Upper lobe of left lung (tissue), 6 donors: ENCODE measurements at places on chromosomes 1 and 21. TPM values are rescaled to one million over a fixed set of nuclear protein-coding genes. Genes with fewer than 3 reads are reported as not detected.

Gene LBR
- total RNA-seq = 32.8 TPM

Gene OR2T8
- not detected for total RNA-seq

DNA sequence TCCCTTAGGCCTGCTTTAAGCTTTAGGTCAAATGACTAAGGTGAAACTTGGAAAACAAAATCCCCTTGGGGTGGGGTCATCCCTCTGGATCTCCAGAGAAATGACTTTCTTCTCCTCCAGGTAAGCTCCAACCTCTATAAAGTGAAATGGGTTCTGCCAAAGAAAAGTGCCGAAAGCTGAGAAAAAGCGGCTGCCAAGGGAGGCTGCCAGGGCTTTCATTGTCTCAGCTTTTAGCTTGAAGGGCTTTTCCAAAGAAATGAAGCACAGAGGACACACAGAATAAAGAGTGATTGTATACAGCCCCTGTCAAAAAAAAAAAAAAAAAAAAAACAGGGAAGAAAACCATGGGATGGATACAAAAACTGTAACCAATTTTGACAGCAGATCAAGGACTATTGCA is 126.9 kb downstream of the TGFBR3 start:
- DNase-seq = no peak

DNA sequence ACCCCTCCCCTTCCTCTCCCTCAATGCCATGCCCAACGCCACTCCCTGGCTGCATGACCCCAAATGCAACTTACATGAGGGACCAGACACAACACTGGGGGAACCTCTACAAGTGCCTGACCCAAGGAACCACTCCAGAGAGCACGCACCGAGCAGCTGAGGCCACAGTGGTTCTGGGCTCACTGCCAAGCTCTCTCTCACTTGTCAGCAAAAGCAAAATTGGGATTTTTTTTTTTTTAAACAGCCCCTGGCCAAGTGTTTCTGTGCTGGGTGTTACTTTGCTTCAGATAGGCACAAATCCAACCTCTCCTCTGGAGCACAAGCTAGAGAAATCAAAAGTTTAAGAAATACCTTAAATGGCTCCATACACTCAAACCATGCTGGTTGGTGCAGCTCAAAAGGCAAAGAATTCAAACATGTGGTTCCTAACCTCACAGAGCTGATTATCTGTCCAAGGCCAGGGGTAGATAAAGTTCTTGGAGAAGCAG is 363.0 kb downstream of the SETD4 start:
- DNase-seq = peak; percentile 68

DNA sequence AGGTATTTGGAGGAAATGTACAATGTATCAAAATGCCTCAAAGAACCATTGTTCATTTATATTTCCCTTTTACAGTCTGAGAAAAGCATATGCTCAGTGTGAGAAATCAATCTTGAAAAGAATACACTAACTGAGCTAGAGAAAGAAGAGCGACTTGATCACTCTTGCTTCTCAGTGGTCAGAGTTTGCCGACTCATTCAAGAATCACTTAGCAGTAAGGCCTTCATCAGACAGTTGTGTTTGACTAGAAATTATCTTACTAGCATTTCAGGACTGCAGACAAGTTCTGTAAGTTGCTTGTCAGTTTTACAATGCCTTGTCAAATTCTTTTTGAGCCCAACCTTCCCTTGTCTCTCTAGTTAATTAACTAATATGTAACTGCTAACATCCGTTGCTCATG is 12.9 kb downstream of the RGS18 start:
- no peak for DNase-seq

GRCh38 chr1:223331301-223331700 is 32.7 kb downstream of the SUSD4 start:
- no peak for DNase-seq

DNA sequence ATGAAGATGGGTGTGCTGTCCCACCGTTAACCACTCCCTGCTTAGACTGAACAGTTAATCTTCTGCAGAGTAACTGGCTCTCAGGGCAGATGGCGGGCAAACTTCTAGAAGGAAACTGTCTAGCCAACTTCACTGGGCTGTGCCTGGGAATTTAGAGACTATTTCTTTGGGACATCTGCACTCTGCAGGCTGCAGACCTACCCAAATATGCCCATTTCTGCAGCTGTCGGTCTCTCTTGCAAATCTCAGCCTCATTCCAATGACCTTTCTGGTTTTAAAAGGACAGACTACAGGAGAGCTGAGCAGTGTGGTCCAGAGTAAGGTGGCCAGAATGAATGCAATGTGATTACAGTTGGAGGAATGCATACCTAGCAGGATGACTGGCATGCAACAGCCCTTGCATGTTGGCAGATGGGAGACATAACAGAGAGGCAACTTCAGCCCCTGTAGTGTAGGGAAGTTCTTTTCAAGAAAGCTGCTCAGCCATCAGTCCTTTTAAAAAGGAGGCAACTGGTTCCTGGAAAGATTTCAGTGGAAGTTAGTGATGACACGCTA is 26.3 kb upstream of the IL20 start:
- no peak for DNase-seq

DNA sequence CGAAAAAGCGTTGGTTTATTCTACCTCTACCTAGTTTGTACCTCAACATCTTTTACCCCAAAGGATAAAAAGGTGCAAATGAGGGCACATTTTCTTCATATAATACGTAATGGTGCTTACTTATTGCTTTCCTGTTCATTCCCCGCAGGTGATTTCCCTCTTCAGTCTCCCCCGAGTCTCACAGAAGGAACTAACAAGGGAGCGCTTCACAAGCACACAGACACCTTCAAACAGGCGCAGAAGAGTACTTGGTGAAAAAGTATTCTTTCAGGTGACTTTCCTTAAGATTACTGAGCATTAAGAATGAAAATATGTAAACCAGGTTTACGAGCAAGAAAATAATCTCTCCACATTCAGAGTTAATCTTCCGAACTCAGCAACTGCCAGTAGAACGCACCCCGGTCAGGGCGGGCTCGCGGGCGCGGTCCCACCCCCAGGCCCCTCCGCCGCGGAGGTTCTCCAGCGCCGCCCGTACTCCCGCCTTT is 511 bp upstream of the RABGAP1L start:
- DNase-seq = no peak

- DNase-seq = no peak
Observed at GRCh38 chr1:3607703-3608065, 3.6 kb downstream of the MEGF6 start.

- no peak for DNase-seq
Observed at GRCh38 chr1:111563619-111564018, 56.0 kb upstream of the RAP1A start.

DNA sequence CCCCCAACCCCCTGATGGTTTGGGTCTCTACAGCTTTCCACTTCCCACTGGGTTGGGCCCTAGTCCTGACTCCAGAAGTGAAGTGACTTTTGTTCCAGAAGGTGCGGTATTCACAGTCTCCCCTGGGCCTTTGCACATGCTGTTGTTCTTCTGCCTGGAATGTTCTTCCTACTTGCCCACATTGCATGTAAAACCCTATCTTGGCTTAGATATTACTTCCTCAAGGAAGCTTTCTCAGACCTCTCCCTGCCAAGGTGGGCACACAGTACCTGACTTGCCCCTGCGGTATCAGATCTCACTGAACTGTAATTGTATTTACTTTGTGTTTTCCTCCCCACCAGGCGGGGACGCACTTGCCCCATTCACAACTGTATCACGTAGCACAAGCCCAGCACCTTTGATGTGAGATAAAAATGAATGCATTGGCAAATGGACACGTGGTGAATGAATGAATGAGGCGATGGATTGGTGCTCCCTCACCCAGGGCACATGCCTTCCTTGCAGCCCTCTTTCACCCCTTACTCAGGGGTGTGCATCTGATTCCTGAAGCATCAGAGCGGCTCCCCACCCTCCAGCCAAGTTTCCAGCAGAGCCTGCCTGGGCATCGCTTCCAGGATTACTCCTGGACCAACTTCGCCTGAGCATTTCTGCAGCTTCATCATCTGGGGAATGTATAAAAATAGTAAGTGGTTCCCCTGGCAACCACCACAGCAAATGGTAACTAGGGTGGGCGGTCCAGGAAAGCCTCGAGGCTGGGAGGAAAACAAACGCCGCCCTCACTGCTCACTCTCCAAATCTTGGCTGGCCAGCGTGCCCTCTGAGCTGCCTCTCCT is 19.8 kb downstream of the NENF start:
- no peak for DNase-seq

DNA sequence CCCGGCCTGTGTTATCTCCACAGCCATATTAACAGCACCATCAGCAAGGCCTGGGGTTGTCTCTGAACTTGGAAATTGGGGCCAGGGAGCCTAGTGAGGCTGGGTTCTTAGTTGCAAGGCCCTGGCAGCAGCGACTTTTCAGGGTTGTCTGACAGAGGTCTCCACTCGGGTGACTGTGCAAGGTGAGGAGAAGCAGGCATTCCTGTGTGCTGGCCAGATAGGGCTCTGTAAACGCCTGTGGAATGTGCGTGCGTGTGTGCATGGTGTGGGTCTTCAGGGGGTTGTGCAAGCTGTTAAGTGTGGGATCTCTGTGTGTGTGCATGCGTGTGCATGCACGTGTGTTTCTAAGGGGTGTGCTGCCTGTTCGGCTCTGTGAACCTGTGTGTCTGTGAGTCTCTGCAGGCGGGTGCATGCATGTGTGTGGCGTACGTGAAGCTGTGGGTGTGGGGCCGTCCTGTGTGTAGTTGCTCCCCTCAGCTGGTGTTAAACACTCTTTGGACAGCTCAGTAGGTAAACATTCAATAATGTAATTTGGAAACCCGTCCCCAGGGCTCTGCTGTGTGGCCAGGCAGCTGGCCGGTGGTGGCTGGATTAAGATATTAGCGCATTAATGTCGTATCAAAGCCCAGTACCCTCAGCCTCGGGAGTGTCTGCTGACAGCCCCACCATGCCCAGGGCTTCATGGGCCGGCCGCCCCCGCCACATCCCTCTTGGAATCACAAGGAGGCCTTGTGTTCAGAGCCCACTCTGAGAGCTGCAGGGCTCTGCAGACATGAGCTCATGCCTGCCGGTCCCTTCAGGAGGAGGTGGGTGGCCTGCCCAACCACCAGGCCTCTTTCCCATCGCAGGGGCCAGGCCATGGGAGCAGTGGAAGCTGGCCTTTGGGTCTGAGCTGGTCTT is 189.9 kb downstream of the FOXD2 start:
- DNase-seq = no peak
